EH (cell line): ENCODE measurements at places on chromosomes 1 and 21.

DNA sequence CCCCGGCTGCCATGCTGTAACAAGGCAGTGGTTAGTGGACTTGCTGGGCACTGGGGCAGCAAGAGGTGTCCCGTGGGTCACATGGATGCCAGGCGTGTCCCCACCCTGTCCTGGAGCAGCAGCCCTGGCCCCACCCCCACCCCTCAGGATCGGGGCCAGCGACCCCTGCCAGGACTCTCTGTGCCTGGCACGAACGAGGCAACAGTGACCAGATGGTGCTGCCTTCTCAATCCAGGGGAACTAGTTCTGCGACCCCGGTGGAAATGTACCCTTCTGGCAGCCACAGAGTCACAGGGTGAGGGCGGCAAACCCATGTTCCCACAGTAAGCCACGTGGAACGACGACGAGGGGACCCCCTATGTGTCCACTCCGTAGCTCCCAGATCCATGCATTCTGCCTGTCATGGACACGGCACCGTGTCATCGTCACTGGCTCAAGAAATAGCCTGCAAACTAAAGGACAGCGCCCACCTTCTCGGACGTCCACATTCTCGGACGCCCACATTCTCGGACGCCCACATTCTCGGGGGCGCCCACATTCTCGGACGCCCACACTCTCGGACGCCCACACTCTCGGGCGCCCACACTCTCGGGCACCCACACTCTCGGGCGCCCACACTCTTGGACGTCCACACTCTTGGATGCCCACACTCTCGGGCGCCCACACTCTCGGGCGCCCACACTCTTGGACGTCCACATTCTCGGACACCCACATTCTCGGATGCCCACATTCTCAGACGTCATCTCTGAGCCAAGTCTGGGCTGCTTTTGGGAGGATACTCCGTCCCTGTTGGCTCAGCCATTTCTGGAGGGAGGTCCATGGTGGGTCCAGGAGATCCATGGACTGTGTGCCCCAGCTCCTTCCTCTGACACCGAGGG lies 19.6 kb upstream of the ACTRT2 start:
- DNase-seq = no peak

- peak; percentile 27 for DNase-seq
Observed at GRCh38 chr1:36251794-36252481, 27.7 kb downstream of the THRAP3 start.

GRCh38 chr1:192448026-192448578 lies 127.5 kb upstream of the RGS1 start:
- peak; percentile 21 for DNase-seq

GRCh38 chr1:85289207-85289847 lies 12.9 kb upstream of the BCL10 start:
- peak; percentile 90 for DNase-seq

DNA sequence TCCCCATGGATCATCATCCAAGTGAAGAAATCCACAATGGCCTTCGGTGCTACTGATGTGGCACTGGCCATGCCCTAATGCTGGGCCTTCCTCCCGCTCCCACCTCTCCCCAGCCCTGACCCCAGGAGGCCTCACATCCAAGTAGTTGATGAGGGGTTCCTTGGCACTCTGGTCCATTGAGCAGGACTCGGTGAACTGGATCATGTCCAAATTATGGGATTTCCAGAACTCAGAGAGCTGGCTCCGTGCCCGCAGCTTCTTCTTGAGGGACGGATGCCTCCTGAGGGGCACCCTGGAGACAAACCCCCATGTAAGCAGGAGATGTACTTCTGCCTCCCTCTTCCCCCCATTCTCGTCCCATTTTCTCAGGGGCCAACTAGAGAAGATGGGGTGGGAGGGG lies 929 bp downstream of the CTSE start:
- DNase-seq = no peak

DNA sequence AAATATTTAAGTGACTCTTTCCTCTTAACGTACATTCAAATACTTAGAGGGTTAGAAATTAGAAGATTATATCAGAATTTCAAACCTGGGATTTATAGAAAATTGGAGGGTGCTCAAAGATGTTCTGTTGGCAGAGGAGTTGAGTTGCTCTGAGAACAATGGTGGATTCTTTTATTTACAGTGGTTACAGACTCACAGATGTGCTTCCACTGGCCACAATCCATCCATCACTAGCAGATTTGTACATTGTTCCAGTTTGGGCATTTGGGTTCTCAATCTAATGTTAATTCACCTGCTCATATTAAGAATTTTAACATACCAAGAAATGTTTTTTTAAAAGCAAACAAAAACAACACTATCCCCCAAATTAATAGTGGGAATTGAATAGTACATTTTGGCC lies 23.5 kb downstream of the DNAJC6 start:
- no peak for DNase-seq

DNA sequence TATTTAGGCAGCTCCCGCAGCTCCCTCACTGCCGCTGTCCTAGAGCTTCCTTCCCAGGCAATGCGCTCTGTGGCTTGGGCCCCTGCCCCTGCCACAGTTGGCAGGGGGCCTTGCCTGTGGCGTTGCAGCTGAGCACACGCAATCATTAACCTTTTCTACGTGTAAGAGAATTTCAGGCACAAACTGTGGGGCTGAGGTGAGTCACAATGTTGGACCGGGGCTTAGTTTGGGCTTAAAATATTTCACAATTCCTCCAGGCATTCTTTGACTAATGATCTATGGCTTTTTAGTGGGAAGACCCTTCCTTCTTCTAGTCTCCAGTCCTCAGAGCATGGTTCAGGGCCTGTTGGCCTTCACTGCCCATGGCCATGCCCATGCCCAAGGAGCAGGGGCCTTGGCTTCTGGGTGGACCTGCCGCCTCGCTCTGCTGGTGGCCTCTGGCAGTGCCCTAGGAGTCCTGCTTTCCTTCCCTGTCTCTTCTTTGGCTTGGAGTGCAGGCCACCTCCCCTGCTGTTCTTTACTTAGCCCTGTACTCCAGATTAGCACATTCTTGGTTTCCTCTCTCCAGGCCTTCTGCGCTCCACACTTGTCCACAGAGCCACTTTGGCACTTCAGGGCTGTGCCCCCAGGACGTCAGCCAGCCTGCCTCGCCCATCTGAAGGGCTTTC lies 39.2 kb downstream of the MAPKAPK2 start:
- DNase-seq = peak; percentile 75

DNA sequence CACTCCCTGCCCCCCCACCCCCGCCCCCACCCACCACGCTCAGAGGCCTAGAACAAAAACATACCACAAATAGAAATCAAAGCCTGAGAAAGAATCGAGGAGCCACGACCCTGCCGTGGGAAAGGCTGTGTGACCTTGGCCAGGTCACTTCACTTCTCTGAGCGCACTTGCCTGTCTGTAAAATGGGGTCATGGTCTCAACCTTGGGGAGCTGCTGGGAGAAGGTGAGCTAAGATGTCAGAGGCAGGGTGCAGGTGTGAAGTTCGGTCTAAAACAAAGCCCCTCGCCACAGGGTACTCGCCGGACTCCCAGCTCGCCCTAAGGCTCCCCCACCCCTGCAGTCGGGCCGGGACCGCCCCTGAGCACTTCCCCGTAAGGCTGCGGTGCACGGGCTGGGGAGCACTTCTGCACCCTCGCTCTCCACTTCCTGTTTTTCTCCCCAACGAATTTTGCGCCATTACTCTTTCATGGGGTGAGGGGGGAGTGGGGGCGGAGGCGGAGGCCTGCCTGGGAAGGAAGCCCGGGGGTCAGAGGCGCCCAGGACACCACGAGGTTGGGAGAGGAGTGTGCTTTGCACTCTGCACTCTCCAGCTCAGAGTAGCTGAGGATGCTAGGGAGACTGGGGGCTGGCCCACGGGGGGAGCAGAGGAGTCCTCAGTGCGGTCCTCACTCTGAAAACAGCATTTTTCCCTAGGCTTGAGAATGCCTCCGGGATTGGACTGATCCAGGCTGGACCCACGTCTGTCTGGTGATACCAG lies 21.9 kb upstream of the PIK3CD start:
- DNase-seq = no peak

- no peak for DNase-seq
Observed at GRCh38 chr1:190377294-190377693, 100.4 kb downstream of the BRINP3 start.

DNA sequence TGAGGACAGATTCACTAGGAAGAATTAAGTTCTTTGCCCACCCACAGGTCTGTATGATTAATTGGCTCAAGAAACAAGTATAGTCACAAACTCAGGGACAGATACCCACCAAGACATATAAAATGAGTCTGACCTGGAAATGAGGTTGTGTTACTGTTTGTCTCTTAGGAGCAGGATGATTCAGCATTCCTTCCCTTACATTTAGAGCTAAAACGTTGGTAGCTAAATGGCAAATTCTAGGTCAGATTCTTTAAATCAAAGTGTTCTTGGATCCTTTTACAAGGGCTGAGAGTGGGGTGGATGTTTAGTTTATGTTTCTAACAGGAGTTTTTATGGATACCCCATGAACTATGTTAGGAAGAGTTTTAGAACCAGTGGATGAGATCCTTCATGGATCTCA lies 4.7 kb downstream of the RIMKLA start:
- peak; percentile 18 for DNase-seq

DNA sequence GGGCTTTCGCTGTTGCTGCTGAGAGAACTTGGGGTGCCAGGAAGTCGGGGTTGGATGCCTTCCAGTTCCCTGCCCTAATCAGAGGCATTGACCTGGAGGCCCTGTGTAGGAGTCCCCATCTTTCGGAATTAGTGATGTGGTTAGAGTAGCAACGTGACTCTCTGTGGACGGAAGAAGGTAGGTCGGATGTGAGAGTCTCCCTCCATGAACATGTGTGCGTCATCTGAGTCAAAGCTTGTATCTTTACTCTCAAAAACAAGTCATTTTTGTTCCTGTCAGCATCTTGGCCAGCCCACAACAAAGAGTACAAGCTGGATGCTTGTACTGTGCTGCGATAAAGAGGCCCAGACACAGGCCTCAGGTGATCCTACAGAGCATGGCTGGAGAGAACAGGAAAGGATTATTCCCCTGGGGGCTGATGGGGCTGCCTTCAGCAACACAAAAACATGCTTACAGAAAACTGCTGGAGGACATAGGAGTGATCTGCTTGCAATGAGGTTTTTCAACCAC lies 31.0 kb upstream of the IL10 start:
- DNase-seq = no peak

DNA sequence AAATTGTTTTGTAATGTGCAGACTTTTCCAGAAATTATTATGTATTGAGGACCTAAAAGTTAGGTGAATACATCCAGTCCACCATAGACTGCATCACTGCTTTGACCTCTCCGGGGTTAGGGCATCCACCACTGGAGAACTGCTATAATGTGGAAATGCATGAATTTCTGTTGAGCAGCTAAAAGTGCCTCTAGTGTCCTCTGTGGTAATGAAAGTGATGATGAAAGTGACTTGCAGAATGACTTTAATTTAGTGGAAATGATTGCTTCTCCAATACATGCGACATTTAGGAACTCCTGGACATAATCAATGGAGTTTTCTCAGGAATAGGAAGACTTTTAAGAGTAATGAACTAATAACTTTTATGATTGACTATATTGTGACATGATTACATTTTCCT lies 170.8 kb downstream of the LBR start:
- no peak for DNase-seq

DNA sequence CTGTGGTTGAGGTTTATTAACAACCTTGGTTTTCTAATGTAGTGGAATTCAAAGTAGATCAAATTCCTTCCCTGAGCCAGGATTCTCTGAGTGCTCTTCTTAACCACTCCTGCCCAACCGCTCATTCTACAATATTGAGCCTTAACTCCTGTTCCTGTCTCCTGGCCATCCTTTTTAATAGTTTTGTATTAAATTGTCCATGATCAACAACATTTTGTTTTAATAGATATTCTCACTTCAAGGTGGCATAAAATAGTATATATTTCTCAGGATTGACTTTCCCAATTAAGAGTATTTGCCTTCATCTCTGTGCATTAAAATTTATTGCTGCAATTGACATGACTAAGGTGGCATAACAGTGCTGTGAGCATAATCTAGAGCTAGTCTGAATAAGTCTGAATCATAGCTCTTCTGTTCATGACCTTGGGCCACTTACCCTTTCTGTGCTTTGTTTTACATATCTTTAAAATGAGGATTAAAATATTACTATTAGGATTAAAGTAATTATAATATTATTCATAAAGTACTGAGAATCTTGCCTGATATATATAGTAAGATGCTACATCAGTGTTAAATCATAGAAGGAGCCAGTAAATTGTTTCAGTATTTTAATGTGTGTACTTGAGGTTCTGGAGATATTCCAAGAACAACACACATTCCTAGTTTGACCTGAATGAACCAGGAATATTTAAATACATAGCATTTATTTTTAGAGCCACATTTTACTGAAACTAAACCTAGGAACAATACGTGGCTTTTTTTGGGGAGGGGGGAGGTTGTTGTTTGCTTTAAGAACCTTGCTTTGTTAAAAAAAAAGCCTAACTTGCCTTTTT lies 76.4 kb downstream of the ADGRL2 start:
- peak; percentile 26 for DNase-seq

DNA sequence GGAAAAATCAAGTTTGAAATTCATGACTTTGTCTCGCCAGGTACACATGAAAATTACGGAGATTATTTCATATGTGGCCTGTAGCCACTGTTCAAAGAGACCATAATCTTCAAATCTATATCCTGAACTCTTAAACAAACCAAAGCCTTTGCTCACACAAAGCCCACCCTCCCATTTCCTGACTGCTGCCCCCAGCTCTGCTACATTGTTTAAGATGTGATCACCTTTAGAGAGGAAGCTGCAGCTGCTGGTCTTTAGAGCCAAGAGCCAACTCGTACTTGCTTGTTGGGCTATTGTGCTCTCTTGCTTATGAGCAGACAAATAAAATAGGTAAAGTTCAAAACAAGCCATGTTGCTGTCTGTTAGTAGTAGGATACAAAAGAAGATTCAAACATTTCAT lies 71.9 kb downstream of the DTL start:
- no peak for DNase-seq

- no peak for DNase-seq
Observed at GRCh38 chr1:180816132-180816531, 96.6 kb upstream of the KIAA1614 start.

DNA sequence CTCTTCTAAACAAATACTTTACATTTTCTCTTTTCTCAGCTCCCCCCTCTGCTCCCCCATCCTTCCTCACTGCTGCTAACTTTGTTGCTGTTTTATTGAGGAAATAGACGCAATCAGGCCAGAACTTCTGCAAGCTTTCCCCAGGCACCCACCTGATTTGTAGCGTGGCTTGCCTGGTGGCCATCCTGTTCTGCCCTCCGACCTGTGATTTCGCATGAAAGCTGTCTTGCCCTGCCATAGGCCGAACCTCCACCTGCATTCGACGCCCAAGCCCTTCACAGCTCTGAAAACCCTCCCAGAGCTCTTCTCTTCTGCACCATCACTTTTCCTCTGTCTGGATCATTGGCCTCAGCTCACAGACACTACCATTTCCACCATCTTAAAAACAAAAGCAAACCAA lies 100.6 kb downstream of the PLPP3 start:
- DNase-seq = no peak

GRCh38 chr1:228101994-228102790 lies 933 bp downstream of the C1orf35 start:
- peak; percentile 40 for DNase-seq
